ENCODE measurements at places on chromosomes 2 and 18.

DNA sequence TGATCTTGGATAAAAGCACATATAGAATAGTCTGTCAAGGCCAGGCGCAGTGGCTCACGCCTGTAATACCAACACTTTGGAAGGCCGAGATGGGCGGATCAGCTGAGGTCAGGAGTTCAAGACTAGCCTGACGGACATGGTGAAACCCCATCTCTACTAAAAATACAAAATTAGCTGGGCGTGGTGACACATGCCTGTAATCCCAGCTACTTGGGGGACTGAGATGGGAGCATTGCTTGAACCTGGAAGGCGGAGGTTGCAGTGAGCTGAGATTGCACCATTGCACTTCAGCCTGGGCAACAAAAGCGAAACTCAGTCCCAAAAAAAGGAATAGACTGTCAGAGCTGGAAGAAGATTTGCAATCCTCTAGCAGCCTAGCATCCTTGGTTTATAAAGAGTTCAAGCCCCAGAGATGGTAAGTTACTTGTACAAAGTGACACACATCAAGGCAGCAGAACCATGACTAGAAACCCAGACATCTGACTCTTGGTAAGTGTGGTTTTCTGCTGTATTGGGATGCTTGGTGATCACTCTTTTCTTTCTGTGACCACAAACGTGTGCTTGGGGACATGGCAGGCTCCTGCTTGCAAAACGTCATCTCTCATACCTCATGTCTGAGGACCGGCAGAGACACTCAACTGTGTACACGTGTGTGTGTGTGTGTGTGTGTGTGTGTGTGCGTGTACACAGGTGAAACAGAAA lies 69.0 kb downstream of the OSBPL6 start:
- DNase-seq, result no peak

DNA sequence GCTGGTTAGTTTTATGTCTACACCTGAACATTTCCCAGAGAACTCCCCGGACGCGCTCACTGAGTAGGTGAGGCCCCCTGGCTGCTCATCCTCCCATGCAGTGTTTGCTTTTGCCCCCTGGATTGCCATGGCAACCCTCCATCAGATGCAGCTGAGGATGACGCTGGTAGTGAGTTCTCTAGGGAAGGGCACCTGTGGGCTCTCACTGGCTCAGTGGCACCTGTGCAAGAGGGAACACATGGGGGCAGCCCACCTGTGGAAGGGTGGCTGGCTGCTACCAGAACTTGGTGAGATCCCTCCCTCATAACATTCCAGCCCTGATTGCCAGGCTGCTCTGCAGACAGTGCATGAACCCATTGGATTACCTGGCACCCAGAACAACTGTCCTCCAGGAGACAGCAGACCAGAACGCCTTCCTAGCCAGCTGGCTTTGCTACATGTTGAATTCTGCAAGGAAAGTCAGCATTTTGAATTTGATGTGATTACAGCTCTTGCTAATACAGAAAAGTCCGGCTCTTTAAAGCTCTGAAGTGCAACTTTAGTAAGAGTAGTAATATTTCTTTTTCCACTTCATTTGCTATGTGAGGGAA lies 21.7 kb downstream of the COA5 start:
- no peak for DNase-seq

GRCh38 chr2:187297801-187298200 lies 150.3 kb downstream of the CALCRL start:
- no peak for DNase-seq

GRCh38 chr2:161947836-161948235 lies 126.2 kb downstream of the DPP4 start:
- DNase-seq, result no peak

GRCh38 chr2:177983183-177983788 lies 89.3 kb downstream of the PDE11A start:
- DNase-seq, result peak; percentile 1

DNA sequence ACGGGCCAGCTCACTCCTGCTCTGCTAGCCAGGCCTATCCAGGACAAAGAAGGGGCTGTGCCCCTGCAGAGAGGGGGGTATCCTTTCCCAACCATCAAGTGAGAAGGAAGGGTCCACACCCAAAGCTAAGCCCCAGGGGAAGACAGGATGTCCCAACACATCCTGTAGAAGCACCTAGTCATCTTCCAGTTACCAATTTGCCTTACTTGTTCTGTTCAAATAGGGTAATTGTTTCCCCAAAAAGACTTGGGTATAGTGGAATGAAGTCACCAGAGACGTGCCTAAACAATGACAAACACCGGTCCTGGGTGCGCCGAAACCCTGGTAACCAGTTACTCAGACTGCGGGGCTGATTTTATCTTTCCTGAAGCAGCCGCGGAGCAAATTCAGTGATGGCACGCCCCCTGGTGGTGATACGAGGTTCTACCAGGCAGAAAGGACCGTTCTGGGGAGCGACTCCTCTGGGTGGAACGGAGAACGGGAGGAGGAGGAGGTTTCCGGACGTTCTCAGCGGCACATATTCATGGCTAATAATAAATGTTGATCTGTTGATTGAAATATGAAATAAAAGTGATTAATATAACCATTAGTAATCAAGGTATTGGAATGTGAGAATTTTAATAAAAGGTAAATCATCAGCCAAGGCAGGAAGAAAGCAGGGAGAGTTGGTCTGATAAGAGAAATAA lies 109.3 kb upstream of the STON1 start:
- peak; percentile 91 for DNase-seq

- DNase-seq, result no peak
These were observed 240.8 kb downstream of the ZEB2 start for GRCh38 chr2:144279165-144279564.

DNA sequence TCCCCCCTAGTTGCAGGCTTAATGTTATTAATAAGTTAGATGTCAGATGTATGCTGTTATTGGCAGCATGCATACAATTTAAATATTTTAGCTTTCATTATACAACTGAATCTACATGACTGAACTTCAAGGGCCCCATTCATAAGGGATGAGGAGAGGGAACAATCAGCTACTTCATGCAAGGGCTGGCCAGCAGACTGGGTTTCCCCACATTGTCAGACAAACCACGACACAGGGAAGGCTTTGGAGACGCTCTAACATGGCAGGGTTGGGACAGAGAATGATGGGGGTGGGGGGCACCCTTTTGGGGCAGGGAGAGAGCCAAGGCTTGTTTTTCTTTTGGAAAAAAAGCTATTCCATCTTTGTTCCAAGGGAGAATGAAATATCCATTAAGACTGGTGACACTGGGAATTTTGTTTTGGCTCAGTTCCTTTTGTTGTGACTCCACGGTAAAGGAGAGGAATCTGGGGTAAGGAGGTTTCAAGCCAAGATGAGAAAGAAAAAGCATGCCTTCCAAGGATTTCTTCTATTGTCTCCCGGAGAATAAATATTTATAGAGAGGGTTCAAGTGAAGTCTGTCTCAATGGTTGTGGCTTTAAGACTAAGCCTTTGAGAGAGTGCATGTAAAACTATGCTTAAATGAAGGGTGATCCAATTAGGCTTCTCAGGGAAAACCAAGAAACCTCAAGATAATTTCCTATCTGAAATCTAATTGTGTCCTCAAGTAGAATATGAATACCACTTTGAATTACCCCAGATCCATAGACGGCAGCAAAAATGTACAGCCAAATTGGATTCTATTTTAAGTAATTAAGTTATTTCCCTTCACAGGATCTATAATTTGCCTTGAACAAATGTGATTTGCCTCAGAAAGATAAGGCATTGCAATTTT lies 5.4 kb downstream of the CXCR4 start:
- no peak for DNase-seq

DNA sequence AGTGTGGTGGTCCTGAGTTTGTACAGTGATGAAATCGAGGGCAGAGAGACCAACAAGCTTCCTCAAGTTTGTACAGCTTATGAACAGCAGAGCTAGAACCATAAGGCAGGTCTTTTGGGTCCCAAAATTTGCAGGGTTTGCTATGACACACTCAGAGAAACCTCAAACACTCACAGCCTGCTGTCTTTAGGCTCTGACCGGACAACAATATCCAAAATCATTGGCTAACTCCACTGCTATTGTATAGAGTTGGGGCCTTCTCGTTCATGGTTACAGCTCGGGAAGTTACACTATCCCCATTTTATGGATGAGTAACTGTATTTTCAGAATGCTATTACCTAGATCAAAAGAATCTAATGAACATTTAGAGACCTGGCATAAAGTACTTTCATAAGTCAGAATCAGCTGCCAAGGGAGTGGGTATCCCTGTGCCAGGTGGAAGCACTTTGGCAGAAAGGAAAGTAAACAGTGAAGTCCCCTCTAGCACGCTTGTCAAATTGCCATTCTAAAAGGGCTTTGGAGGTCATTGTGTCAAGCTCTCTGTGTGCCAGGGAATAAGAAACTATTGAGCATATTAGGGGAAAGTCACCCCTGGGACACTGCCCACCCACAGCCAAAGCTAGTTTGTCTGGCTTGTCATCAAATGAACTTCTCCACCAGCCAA lies 331.8 kb downstream of the ALK start:
- no peak for DNase-seq

GRCh38 chr18:79684787-79685186 lies 5.2 kb downstream of the CTDP1 start:
- no peak for DNase-seq
